ENCODE measurements at places on chromosomes 1 and 21. TPM values are rescaled to one million over a fixed set of nuclear protein-coding genes. Genes with fewer than 3 reads are reported as not detected.

The TFAP2E gene
- not detected for total RNA-seq

The TSSK3 gene
- 0.27 TPM for total RNA-seq

The S100A7 gene
- not detected for total RNA-seq

The ABL2 gene
- 176 TPM for total RNA-seq

The LAX1 gene
- 0.13 TPM for total RNA-seq

The FAM131C gene
- total RNA-seq, result 0.13 TPM

The SERINC2 gene
- total RNA-seq, result 6.0 TPM

The MYBPHL gene
- not detected for total RNA-seq

The LCE1F gene
- total RNA-seq, result not detected

The BATF3 gene
- total RNA-seq, result 0.65 TPM

The SPATA21 gene
- under 0.01 TPM for total RNA-seq

The HAO2 gene
- not detected for total RNA-seq

The TRIM67 gene
- total RNA-seq, result not detected

The BCAN gene
- total RNA-seq, result not detected

The FNDC10 gene
- total RNA-seq, result 0.65 TPM
